ENCODE measurements at places on chromosomes 11 and 22. TPM values are rescaled to one million over a fixed set of nuclear protein-coding genes. Genes with fewer than 3 reads are reported as not detected.

Gene TRPM5
- not detected for total RNA-seq

Gene PHLDB1
- 38.2 TPM for total RNA-seq

Gene OR2AG2
- total RNA-seq = under 0.01 TPM

Gene SHANK2
- total RNA-seq = 2.7 TPM

Gene GAL3ST1
- total RNA-seq = 0.07 TPM

Gene NARS2
- total RNA-seq = 34.2 TPM

Gene GLB1L3
- 1.3 TPM for total RNA-seq

Gene UBQLNL
- total RNA-seq = not detected

Gene PHETA2
- 2.0 TPM for total RNA-seq

Gene CLMP
- total RNA-seq = 10.3 TPM

Gene KRTAP5-1
- total RNA-seq = not detected

Gene TEX54
- total RNA-seq = not detected

Gene TPBGL
- total RNA-seq = not detected

Gene C11orf65
- 2.1 TPM for total RNA-seq

Gene CAVIN3
- total RNA-seq = 18.5 TPM

Gene WNT11
- total RNA-seq = 0.21 TPM

Gene PATE4
- total RNA-seq = not detected
